ENCODE measurements at places on chromosomes 4 and X.

DNA sequence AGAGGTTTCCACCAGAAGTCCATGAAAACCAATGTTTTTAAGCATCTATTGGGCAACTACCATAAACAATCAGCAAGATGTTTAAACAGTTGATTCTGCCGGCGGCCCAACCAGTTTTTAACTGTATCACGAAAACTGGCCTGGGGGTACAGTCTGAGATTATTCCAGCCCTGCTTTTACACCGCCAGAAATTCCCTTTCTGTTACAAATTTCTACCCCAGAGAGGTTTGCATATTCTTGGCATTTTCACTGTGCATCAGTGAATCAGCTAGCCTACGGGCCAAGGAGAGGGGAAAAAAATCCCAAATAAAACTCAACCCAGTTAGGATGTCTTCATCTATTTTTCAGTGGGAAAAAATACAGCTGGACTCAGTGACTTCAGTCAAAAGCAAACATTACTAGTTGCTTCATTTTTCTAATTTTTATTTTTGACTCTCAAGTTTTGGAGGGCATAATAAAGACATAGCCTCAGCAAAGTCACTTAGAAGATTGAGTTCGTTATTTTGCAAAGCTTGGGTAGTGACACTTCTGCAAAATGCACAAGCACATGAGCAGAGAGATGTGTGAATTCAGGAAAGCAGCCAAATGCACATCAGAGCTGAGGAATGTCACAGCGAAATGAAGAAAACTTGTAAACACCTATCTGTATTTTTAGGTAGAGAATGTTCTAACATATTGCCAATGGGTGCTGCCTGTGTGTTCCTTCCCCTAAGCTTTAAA lies 167.8 kb upstream of the GK2 start:
- DNase-seq, result no peak

GRCh38 chr4:52868133-52868532 lies 6.0 kb downstream of the RASL11B start:
- no peak for DNase-seq

DNA sequence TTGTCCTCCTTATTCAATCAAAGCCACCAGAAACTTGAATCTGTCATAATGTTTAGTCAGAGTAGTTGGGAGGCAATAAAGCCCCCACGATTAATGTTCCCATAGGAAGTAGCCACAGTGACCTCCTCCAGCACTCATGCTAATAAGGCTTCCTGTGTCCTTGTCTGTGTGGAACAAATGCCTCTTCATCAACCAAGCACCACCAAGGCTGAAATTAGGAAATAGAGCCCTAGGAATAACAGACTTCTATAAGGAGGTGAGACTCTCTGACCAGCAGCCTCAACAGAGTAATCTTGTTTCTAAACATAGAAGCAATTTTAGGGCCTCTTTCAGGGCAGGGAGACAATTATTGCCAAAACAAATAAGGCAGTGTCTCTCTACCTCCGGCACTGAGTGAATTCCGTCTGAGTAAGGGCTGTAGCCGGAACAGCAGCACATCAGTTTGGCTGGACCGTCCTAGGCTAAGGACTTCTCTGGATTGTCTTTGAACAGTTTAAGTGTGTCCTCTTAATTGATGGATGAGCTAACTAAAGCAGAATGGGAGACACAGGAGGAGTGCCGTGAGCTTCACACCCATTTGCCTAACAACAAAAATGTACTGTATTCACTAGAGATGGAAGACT lies 329.2 kb upstream of the HAND2 start:
- DNase-seq, result no peak

DNA sequence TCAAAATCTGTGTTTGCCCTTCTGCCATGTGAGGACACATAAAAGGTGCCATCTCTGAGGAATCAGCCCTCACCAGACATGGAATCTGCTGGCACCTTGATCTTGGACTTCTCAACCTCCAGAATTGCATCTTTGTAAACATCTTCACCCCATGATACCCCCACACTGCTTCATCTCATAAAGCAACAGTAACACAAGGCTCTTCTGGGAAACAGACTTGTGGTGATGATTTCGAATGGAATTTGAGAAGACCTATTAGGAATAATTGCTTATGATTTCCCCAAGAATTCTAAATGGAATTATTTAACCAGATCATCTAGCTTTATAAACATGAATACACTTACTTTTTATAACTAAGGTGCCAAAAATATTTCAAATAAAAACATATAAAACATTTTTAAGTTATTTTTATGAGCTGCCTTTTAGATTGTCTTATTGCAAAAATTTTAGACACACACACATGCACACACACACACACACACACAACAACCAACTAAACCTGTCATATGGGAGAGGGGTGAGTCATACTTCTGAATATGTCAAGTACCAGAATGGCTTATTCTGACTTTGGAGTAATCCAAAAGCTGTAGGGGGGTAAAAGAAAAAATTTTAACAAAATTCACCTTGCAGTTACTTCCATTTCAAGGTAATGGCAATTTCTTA lies 82.0 kb downstream of the USP46 start:
- DNase-seq, result no peak

- no peak for DNase-seq
These were observed 37.7 kb upstream of the OCIAD2 start for GRCh38 chr4:48944252-48944651.

DNA sequence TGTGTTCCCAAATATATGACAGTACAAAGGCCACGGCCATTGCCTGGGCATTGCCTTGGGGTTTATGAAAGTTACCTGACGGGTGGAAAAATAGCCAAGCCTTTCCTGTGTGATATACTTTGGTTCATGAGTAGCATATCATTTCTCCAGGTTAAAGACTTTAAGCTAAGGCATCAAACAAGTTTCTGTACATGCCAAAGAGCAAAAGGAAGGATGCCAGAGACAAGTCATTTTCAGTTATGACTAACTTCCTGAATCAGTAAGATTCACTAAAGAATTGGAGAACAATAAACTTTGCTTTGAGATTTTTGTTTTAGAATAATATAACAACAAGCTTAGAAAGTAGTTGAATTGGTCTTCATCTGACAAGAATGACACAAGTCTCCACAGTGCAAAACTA lies 9.7 kb upstream of the GUF1 start:
- DNase-seq, result no peak

DNA sequence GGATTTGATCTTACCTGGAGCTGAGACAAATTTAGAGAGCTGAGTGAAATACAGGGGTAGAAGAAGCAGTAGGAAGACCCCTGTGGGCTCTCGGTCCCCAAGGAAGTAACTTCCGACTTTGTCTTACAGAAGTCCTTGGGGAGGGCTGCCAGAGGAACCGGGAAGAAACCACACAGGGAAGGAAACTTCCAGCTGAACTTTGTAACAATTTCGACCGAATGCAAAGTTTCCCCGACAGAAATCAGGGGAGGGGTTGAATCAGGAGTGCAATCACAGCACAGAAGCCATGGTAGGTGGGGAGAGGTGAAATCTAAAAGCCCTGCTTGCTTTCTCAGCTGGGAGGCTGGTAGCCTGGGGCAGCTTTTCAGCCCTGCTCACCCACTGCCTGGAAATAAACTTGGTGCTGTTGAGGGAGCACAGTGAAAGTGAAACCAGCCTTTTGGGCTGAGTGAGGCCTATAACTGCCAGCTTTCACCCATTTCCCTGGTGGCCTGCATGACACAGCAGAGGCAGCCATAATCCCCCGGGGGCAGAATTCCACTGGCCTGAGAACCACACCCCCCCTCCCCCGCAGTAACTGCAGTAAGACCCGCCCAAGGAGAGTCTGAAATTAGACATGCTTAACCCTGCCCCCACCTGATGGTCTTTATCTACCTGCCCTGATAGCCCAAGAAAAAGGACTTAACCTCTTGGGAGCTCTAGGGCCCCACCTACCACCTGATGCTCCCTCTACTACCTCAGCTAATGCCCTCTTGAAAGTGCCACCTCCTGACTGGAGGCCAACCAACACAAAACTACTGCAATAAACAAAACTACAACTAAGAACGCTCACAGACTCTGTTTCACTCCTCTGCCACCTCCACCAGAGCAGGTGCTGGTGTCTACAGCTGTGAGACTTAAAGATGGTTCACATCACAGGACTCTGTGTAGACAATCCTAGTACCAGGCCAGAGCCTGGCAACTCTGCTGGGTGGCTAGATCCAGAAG lies 248.2 kb downstream of the PARM1 start:
- no peak for DNase-seq

DNA sequence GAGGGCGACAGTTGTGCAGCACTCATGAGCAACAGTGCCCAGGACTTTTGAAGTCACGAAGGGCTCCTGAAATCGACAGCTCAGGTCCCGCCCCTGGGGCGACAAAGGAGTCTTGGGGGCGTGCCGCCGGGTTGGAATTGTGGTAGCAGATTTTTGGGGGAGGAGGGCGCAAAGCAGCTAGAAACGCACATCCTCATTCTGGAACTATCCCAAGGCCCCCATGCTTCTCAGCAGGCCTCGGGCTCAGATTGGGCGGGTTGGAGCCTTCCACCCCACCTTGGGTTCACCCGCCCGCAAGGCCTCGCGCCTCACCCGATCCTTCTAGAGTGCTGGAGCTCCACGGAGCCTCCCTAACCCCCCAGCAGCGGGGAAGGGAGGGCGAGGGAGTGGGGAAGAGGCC lies 85.5 kb downstream of the HPRT1 start:
- DNase-seq, result no peak

DNA sequence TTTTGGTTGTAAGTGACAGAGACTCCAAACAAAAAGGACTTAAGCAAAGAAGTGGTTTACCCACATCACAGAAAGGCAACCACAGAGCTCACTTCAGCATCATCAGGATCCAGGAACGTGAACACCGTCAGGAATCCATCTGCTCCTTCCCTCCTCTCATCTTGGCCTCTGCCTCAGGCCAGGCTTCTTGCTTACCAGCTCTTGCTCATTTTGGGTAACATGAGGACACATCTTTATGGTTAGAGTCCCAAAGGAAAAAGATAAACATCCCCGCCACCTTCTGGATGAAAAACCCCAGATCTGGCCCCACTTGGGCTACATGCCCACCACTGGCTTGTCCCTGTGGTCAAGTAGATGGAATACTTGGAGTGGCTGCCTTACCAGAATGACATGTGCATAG lies 176.8 kb upstream of the RPL34 start:
- DNase-seq, result no peak

DNA sequence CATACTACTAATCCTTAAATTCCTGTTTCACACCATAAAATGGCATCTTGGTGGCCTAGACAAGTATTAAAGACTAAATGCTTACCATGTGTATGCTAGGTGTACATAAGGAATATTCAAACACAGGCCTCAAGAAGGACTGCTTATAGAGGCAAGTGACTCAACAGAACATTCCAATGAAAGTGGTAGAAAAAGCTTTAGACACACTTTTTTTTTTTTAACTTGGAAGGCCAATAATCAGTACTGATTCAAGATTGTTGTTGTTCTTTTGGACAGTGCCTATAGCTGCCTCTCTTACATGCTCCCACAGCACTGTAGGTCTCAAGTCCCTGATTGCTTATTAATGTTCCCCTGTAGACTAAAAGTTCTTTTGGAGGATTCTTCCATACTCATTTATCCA lies 77.6 kb downstream of the FBXL5 start:
- DNase-seq, result no peak

DNA sequence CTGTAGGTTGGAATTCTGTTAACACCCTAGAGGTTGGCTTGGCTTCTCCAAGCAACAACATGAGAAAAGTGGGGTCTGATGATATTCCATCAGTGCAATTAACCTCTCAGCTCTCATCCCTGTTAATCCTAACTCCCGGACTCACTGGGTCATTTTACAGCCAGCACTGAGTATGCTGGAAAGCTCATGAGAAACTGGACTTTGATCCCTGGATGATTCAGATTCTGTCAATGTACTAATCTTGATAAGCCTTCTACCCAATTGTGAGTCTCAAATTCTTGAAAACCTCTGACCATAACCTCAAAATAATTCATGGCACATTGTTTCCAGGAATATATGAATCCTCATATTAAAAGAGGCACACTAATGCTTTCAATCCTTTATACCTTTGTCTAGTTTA lies 244.3 kb upstream of the DCAF8L1 start:
- no peak for DNase-seq

DNA sequence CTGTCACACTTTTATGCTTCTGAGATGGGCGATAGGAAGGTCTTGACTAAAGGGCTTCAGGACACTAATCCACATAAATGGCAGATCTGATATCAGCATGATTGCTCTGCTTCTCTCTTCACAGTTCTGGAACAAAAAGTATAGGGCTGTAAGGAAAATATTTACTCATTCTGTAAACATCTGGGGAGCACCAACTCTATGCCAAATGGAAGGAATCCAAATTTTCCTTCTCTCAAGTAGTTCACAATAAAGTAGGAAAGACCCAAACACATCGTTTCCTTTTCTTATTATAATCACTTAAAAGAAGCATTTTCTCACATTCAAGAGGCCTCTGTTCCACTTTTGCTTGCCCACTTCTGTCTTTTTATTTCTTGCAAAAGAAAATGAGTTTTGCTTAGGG lies 45.9 kb upstream of the F9 start:
- DNase-seq, result no peak

DNA sequence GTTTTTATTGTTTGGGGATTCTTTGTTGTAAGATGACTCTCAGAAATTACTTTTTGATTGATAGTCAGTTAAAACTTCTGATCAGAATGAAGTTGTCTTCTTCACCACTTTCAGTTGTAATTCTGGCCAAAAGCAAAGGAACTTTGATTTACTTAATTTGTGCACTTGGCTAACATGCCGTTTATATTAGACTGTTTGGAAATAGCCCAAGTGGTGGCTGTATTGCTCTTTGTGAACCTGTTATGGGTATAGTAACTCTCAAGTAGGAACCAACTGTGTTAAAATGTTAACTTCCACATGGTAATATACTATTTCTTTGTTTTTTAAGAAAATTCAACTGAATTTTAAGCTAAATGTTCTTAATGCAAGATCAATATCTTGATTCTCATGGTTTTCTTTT lies 581.9 kb downstream of the GRID2 start:
- no peak for DNase-seq

DNA sequence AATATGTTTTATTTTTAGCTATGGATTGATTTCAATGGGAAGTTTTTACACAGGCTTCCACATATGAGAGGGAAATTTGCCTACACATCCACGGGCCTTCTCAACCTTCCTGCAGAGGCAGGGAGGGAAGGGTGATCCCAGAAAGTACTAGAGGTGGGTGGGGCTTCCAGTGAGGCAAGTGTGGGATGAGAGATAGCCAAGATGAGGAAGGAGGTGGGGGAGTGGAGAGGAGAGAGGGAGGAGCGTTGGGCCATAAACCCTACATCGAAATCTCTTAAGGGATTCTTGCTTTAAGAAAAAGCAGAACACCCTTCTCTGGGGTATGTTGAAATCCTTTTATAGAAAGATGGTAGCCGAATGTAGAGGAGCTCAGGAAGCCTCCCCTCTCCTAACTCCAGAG lies 19.0 kb downstream of the NKX6-1 start:
- no peak for DNase-seq

- DNase-seq, result no peak
These were observed 54.6 kb upstream of the MMAA start for GRCh38 chr4:145564540-145564939.

GRCh38 chr4:142126890-142127497 lies 490.6 kb downstream of the IL15 start:
- no peak for DNase-seq

DNA sequence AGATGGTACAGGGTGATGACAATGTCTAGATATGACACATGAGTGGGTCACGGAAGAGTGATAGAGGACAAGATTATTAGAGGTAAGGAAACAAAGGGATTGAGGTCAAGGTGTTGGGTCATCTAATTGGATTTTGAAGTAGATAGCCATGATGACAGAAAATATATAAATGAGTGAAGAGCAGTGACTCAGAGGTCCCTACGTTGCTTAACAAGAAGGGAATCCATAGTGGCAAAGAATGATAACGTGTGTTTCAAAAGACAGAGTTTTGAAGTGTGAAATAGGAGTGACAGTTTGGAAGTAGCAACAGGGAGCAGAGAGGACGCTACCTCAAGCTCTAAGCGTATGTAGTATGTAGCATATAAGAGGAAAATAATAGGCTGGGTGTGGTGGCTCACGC lies 22.2 kb upstream of the CAMK2D start:
- no peak for DNase-seq

GRCh38 chr4:6069845-6070709 lies 51.8 kb upstream of the C4orf50 start:
- DNase-seq, result no peak

Measured in NCI-H524 treated with DMSO at 0.1 percent for 48 hours (cell line).